NCI-H187 (cell line): ENCODE measurements at places on chromosomes 16 and 17.

- DNase-seq, result no peak
These were observed 110.4 kb upstream of the HAS3 start for GRCh38 chr16:68995011-68995504.

DNA sequence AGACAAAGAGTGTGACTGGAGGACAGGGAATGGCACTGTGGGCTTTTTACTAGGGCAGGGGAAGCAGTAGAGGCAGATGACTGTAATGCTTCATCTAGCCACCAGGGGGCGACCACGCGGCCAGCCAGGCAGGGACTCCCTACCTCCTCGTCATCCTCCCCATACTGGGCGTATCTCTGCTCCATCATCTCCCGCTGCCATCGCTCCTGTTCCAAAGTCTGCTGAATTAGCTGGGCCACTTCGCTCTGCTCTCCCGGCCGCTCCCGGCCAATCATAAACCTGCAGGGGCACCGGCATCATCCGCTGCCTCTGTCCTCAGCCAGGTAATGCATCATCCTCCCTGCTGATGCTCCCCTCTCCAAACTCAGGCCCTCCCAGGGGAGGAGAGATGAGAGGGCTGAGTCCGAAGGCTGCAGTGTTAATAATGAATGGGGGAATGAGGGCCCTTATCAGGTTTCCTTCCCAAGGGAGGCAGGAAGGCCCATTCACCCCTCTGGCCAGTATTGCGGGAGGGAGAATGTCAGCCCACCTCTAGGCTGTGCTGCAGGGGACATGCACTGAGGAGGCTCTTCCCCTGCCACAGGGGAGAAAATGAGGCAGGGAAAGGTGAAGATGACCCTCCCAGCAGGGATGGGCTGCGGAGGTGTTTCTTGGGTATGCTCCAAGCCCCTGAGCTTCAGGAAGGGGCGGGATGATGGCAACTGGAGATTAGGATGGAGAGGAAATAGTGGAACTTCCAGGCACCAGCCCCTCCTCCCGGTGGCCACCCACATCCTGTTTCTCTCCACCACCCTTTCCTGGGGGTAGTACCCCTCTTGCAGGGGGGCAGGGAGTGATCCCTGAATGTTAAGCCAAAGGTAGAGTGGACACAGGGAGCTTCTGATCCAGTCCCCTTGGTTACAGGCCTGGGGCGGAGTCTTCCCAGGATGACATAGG is 10.3 kb upstream of the SAMD14 start:
- DNase-seq, result no peak

GRCh38 chr16:67954421-67955196 is 10.7 kb upstream of the LCAT start:
- no peak for DNase-seq

GRCh38 chr17:29723278-29724047 is 100.8 kb upstream of the CORO6 start:
- DNase-seq, result no peak

DNA sequence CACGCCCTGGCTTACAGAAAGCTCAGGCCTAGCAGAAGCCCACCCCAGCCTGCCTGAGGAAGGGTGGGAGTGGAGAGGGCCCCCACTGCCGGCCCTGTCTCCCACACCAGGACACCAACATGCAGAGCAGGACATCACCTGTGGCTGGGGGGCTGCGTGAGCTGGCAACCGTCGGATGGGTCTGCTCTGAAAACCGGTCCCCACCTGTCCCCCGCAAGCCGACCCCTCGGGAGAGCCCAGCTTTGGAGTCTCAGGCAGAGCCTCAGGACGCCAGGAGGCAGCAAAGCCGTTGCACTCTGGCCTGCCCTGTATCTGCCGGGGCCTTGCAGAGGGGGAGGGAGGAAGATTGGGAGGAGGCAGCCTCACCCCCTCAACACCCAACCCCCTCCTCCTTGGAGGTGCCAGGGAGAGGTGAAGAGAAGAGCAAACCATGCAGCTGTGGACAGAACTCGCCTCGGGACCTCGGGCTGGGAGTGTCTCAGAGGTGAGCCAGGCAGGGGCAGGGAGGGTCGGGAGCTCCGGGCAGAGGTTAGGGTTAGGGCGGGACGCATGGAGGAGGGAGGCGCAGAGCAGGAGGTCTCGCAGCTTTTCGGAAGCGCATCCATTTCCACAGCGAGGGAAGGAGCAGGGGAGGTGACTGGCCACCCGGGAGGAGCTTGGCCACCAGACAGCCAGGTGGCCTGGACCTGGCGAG is 30.4 kb upstream of the ZC3H18 start:
- DNase-seq, result no peak

- DNase-seq, result no peak
These were observed 24.8 kb upstream of the SLC25A19 start for GRCh38 chr17:75313941-75314551.

- DNase-seq, result no peak
These were observed 66.3 kb upstream of the ADAMTS18 start for GRCh38 chr16:77500934-77501664.

- no peak for DNase-seq
These were observed 240.8 kb upstream of the TOX3 start for GRCh38 chr16:52787709-52788108.

DNA sequence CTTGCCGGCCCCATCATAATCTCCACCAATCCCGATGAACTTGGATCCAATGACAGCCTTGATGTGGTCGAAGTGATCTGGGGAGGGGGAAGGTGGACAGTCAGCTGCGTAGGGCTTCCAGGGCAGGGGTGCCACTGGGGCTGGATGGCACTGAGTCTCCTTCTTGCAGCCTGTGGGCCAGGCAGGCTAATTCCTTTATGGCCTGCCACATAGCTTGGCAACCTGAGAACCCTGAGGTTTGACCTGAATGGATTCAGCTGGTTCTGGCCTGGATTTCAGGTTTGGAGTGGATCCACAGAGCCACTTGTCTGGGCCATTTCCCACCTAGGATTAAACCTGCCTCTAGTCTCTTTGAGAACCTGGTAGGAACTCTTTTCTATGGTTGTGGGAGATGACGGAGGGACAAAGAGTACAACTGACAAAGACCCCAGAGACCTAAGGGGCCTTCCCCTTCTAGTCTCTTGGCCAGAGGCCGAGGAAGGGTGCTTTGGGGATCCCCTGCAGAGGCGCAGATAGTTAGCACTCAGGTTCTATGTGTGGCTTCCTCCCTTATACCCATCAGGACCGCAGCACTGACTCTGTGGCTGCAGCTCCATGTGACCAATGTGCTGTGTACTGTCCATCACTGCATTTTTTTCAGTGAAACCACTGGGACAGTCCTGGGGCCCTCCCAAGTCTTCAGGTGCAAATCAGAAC is 9.2 kb upstream of the DPEP3 start:
- no peak for DNase-seq

GRCh38 chr16:734981-735881 is 5.6 kb downstream of the CIAO3 start:
- no peak for DNase-seq

- DNase-seq, result no peak
These were observed 594.0 kb downstream of the WWOX start for GRCh38 chr16:78693496-78693895.

DNA sequence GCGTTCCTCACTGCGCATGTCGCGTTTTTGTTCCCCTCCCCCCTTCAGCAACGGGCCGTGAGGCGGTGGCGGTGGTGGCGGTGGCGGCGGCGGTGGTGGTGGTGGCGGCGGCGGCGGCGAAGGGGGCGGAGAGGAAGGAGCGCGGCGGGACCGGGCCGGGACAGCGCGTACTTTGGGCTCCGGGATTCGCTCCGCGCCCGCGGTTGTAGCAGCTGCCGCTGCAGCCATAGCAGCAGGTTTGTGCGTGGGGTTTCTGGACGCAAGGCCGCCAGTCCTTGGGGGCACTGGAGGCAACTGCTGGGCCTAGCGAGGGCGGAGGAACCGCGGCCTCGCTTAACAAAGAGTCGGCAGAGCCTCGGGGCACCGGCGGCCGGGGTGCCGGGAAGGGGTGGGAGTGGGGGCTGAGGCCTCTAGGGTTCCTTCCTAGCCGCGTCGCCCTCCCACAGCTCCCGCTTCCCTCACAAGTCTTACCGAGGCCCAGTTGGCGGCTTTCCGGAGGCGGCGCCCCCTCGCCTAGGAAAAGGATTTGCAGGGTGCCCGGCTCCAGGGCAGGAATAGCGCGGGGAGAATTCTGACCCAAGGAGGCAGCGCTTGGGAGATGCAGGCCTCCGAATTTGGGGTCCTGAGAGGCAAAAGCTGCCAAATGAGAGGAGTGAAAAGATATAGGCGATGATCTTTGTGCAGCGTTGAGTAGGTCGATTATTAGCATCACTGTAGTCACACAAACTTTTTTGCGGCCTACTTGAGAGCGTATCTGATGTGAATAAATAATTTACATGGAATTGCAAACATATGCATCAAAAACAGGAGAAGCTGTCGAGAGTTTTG is at the start of gene DDX42:
DDX42 (plus strand) TSS at position 30 of the 828 bp plus-strand sequence. CDS start 12,880 bp downstream, outside the sequence.
- no peak for DNase-seq

GRCh38 chr17:57111386-57111785 is 26.3 kb downstream of the AKAP1 start:
- DNase-seq, result no peak

DNA sequence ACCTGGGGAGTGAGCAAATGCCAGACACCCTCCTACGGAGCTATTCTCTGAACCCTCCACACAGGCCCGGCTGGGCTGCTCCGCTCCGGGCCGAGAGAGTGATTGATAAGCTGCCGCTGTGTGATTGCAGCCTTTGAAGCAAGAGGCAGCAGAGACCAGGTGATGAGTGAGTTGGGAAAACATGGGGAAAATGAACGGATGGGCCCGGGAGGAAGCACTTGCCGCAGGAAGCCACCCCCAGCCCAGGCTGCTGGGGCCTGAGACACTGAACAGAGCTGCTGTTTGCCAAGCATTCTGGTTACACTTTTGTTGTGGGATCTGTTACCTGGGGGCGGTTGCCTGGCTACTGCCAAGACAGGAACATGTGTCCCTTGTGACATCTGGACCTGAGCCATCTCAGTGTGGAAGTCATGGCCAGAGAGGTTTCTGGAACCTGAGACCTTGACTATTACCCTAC is 46.4 kb upstream of the KLHDC4 start:
- no peak for DNase-seq

- DNase-seq, result no peak
These were observed 724 bp downstream of the GAA start for GRCh38 chr17:80101946-80102663.

DNA sequence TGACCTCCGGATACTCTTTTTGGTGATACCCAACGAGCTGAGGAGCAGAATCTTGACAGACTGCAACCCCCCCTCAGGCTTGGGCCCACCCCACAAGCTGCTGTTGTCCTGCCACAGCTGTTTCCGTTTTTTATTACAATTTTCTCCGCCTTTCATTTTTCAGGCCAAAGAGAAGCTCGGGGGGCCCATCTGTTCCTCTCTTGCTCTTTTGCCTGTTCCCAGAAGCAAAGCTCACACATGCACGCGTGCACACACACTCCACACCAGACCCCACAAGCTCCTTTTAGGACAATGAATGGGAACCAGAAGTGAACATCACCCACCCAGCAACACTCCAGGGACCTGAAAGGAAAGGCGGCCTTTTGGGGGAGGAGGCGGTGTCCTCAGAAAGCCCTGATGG is 16.3 kb downstream of the SOX9 start:
- no peak for DNase-seq

DNA sequence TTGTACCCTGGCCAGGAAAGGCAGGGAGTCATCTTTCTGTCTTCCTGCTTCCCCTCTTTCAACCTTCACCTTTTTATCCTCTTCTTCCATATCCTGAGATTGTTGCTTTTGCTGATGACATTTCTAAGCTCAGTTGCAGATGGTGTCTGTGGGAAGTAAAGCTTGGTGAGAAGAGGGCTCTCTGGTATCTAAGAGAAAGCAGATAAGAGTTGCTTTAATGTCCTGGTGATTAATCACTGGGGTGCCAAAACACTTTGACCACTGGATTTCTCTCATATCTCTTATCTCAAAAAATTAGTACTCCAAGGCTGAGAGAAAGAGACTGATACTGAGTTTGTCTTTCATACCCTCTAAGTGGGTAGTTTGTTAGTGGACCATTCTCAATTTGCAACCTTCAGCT is 71.3 kb downstream of the NEUROD2 start:
- no peak for DNase-seq

- DNase-seq, result no peak
These were observed 16.4 kb downstream of the REXO5 start for GRCh38 chr16:20822521-20823325.

DNA sequence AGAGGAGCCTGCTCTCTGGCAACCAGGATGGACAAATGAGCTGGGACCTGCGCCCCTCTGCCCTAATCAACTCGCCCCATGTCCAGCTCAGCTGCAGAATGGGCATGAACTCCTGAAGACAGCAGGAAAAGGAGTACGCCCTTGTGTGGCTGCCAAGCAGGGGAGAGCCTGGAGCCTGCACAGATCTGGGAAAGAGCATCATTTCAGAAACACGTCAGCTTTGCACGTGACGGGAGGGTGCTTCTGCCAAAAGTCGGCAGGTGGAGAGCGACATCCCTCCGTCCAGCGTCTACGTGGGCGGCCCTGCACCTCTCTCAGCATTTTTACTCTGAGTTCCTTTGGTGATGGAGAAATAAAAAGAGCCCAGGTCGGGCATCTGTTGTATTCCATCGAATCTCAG is 18.5 kb downstream of the NME3 start:
- no peak for DNase-seq

GRCh38 chr17:74199306-74200092 is 4.0 kb upstream of the RPL38 start:
- DNase-seq, result peak; percentile 52

- DNase-seq, result no peak
These were observed 34.0 kb upstream of the ZNF629 start for GRCh38 chr16:30820952-30821421.

GRCh38 chr17:47203984-47204721 is 5.0 kb upstream of the MYL4 start:
- DNase-seq, result no peak

DNA sequence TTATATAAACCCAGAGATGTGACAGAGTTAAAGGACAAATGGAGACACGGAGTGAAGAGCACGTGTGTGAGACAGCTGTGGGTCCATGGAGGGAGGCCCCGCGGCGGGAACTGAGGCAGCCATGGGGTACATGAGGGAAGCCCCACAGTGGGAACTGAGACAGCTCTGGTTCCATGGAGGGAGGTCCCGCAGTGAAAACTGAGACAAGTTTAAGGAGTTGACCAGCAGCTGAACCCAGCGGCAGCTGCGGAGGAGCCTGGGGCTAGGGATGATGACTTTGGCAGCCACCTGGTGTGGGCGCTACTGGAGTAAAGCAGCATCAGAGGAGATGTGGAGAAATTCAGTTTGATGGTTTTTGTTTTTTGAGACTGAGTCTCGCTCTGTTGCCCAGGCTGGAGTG is 185.1 kb downstream of the RPTOR start:
- DNase-seq, result no peak

GRCh38 chr17:50954641-50955121 is 88.5 kb upstream of the TOB1 start:
- no peak for DNase-seq

DNA sequence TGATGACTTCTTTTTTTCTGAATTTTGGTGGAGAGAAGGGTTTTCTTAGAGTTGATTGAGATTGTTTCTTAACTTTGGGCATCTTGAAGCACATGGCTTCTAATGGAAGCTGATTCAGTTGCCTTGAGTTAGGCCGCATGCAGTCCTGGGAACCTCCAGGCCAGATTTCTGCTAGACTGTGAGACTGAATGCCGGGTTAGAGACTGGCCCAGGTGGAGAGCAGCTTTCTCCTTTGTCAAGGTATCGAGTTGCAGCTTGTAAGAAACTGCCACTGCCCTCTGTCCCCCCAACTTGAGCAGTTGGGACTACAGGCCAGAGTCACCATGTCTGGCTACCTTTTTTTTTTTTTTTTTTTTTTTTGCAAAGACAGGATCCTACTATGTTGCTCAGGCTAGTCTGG is 77.6 kb downstream of the CLEC16A start:
- DNase-seq, result no peak

GRCh38 chr16:57892447-57893096 is 78.4 kb downstream of the CNGB1 start:
- DNase-seq, result no peak
